ENCODE measurements at places on chromosomes 7 and 10.

DNA sequence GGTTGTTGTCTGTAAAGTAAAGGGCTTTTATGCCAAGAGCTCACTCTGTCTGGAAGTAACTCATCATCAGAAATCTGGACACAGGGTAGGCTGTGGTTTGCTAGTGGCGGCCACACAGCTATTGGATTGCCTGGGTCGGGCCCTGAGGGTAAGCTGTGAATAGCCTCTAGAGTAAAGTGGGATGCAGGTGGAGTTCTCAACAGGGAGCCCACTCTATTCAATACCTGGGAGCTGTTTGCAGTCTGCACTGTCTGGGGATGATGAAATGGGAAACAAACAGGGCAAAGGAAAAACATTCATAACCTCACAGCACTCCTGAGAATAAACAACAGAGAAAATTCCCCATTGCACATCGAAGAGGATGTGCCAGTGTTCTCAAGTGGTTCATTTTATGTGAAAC, 582.6 kb downstream of the CALN1 start:
- DNase-seq = no peak

DNA sequence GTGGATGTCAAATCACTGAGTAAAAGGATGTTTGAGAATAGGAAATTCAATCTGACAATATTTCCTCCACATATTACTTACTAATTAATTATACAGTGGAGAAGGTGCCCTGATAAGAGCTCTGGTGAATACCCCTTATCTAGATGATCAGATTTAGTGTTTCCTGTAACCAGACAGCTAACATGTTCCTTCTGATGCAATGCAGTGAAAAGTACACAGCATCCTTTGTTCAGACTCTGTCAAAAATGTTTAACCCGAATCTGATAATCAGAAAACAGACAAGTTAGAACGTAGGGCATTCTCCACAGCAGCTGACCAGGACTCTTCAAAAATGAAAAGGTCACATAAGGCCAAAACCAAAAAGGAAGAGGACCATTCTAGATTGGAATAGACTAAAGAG, 46.2 kb downstream of the WDR11 start:
- DNase-seq = peak; percentile 42

DNA sequence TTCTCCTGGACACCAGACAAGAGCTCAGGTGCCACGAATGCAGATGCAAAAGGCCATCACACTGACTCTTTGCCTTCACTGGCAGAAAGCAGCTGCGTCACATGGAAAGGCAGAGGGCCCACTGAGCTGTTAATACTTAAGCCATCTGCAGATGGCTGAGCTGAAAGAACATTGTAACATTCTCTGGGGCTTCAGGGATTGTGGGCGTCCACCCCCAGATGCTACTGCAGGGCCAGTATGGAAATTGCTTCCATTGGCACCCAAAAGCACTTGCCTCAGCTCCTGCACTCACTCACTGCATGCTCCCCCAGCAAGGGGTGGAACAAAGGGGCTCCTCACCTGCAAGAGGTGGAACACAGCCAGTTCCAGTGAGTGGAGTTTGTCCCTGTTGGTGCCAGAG, 1264.6 kb downstream of the REEP3 start:
- DNase-seq = no peak

- no peak for DNase-seq
Measured at GRCh38 chr7:74191231-74191630, 17.1 kb downstream of the EIF4H start.

- no peak for DNase-seq
Measured at GRCh38 chr7:55309040-55309991, 55.8 kb upstream of the LANCL2 start.

DNA sequence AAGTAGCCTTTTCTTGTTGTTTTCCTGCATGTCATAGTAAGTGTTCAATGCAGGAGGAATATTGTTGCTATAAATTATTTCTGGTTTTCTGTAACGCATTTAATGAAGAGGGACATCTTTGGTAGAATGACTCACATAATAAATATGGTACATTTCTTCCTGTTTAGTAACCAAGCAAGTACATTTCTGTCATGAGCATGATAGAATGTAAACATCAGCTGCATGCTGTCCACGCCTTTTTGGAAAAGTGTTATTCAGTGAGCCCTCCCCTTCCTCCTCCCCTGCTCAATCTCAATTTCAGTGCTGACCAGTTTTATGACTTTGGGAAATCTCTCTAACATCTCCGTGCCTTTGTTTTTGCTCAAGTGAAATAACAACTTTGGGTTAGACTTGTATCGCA, 664.0 kb downstream of the XPNPEP1 start:
- no peak for DNase-seq

DNA sequence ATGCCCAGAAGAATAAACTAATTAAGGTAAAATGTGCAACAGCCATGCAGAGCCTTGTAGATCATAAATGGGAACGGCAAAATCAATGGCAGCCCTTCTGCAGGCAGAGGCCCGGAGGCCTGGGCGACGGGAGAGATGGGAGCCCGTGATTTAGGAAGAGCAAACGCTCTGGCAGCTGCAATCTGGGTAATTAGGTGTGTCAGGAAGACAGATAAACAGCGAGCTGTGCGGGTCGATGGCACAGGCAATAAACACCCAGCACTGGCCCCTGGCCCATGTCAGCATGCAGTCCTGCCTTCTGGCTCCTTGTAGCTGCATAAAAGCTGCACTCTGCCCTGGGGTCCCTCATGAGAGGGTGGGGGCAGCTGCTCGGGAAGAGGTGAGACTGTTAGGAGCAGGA, 78.0 kb downstream of the GOLGA7B start:
- no peak for DNase-seq

GRCh38 chr7:45147858-45148652, 9.5 kb upstream of the RAMP3 start:
- no peak for DNase-seq

DNA sequence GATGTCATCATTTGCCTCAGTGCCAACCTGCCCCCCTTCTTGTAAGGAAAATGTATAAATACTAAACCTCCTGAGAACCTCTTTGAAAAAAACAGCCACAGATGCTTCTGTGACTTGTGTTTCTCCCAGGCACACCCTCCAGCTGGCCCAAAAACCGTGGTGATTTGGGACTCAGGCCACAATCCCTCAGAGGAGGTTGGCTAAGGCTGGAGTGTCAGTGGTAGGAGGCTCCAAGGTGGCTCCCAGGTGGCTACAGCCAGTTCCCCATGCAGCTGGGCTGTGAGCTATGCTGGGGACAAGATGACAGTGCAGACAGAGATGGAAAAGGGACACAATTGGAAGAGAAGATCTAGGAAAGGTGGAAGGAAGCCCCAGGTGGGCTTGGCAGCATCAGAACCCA, 104.7 kb downstream of the CPXM2 start:
- DNase-seq = no peak

GRCh38 chr7:10940704-10941355, 32.8 kb upstream of the PHF14 start:
- DNase-seq = no peak

- DNase-seq = no peak
Measured at GRCh38 chr7:36286226-36286625, 103.4 kb upstream of the ANLN start.

- DNase-seq = no peak
Measured at GRCh38 chr7:45459476-45459875, 114.7 kb upstream of the ADCY1 start.

- no peak for DNase-seq
Measured at GRCh38 chr10:13527864-13528122, 1.0 kb downstream of the BEND7 start.

GRCh38 chr10:96651998-96652431, 65.2 kb upstream of the TM9SF3 start:
- no peak for DNase-seq

GRCh38 chr10:126569513-126570244, 100.8 kb downstream of the C10orf90 start:
- peak; percentile 42 for DNase-seq

- DNase-seq = no peak
Measured at GRCh38 chr7:36045326-36045725, 107.7 kb upstream of the EEPD1 start.

- DNase-seq = no peak
Measured at GRCh38 chr10:5416981-5417380, 4.6 kb downstream of the NET1 start.

- DNase-seq = no peak
Measured at GRCh38 chr7:115634633-115635032, 395.9 kb downstream of the TFEC start.

GRCh38 chr10:62166331-62167131, 102.1 kb downstream of the RTKN2 start:
- DNase-seq = no peak

DNA sequence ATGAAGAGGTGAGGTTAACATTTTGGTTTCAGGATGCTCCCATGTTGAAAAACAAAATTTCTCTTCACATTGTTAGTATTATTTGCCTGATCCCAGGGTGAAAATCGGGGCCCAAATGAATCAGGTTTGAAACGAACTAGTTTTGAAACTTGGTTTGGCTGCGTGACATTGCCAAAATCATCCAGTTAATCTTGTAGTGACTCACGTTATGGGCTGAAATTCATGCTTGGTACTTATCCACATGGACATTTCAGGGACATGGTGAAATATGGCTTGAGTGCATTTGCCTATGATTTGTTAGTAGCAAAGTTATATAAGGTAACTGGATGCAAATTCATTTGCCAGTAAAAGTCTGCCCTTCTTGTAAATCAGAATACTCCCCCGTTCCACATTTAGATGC, 97.3 kb downstream of the CFAP58 start:
- DNase-seq = no peak

DNA sequence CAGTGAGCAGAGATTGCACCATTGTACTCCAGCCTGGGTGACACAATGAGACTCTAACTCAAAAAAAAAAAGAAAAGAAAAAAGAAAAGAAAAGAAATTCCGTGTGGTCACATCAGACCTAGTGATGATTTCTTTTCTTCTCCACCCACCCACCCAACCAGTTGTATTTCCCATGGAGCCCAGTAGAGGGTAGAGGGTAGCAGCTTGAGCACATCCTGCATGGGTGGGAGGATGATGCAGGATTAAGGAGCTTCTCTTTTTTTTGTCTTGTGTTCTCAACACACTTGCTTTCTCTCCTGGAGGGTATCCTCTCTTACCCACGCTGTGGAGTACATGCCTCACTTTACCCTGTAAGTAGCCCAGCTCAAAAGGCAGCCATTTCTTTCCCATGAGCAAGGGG, 118.6 kb upstream of the CARD11 start:
- DNase-seq = no peak

DNA sequence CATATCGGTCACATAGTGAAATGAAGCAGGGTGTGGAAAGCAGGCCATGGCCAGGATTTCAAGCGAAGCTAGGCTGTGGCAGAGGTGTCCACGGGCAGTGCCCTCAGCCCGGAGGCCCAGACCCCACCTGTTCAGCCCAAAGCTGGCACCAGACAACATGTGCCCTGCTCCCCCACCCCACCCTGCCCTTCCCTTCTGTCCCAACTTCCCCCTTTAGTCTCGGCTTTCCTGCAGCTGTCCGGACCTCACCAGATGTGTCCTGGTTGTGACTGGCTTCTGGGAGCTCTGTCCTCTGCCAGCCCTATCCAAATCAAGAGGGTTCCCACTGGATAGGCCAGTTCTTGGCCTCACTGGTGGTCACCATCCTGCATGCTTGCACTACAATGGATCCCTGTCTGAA, 37.3 kb downstream of the ADAM12 start:
- no peak for DNase-seq

GRCh38 chr10:77832238-77832637, 94.3 kb downstream of the DLG5 start:
- no peak for DNase-seq

DNA sequence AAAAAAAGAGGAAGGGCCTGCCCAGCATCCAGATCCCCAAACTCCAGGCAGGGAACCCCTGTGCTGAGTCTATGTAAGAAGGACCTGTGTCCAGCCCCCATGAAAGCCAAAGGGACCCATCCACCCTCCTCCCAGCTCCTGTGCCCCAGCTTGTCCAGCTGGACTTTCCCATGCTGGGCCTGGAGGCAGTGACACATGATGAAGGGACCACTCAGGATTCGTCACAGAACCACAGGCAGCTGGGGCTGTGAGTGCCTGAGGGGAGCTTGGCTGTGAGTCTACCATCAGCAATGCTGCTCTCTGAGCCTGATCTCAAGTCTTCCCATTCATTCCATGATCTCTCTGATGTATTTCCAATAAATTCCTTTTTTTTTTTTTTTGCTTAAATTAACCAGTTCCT, 36.2 kb upstream of the MNX1 start:
- peak; percentile 53 for DNase-seq

GRCh38 chr10:92699518-92700381, 10.0 kb downstream of the HHEX start:
- DNase-seq = no peak

DNA sequence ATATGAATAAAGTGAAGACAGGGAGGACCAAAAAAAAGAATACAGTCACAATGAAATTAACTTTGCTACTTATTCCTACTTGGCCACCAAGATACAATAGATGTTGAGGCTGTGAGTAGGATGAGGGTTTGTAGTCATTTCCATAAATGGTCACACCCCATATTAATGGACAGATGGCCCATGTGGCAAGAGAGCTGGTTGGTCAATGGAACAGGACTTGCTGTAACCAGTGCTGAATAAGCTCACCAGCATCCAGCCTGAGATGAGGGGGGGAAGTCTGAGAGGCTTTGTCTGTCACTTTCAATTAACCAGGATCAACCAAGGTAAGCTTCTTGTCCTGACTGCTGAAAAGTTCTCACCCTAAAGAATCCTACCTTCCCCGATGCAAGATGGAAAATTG, 130.4 kb upstream of the KCNMA1 start:
- DNase-seq = no peak

DNA sequence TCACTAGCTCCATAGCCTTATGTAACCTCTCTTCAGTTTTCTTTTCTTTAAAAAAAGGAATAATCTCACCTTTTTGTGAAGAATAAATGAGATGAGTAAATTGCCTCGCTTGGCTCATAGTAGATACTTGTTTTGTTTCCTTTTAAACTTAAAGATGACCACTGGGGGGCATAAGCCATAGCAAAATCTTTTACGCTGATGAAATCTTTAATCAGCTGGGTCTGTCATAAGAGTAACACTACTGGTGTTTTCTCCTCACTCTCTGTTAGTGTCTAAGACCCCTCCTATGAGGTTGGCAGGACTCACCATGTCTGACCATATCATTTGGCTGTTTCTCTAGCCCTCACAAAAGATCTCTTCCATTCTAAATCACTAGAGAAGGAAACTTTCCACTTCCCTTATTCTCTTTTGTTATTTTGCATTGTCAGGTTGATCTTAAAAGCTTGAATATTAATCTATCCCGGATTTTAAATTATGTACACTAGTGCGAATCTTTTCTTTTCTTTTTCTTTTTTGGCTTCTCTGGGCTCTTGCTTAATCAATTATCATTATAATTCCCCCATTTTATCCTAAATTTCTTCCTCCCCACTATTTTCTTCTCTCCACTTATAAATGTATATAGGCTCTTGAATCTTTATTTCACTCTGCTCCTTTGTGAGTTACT, 12.5 kb downstream of the STAG3 start:
- DNase-seq = no peak

DNA sequence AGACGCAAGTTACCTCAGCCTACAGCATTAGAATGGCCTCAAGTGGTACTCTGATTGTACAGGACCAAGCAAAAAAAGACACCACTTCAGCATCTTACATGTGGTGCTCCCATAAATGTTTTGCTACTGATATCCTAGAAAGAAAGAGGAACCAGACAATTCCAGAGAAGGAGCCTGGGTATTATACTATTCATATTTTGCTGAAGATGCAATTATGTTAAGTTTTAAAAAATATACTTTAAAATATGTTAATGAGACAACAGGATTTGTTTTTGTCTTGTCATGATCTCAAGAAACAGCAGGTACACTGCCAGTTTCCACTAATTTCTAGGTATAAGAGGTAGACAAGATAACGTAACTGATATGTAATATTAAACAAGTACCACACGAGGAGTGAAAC, 92.6 kb downstream of the JMJD1C start:
- no peak for DNase-seq

- no peak for DNase-seq
Measured at GRCh38 chr7:43306404-43306803, 194.0 kb downstream of the HECW1 start.

- no peak for DNase-seq
Measured at GRCh38 chr7:1024331-1024841, 20.0 kb upstream of the GPR146 start.

Measured in COLO829 (cell line).